DND-41 (cell line): ENCODE measurements at places on chromosomes 1 and 21.
A peak's percentile ranks its signal among the peaks of the same experiment; 100 is the strongest.

GRCh38 chr1:78005755-78006154 lies 1.0 kb downstream of the DNAJB4 start:
- no peak for DNase-seq

DNA sequence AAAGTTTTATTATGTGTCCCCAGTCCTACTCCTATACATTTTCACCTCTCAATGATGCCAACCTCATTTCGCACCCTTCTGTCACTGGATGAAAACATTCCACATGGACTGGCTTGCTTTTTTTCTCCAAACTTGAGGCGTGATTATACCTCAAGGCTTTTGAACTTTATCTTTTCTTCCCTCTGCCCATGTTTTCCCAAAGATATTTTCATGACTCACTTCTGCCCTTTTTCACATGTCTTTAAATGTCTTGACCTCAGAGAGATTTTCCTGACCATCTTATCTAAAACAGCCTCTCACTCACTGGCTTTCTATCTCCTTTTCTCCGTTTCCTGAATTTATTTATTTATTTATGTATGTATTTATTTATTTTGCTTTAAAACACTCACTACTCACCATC lies 659.0 kb downstream of the PTPRC start:
- no peak for DNase-seq

- DNase-seq, result no peak
Measured at GRCh38 chr1:118783095-118783758, 204.9 kb downstream of the TBX15 start.

- no peak for DNase-seq
Measured at GRCh38 chr21:30482130-30482529, 2.0 kb upstream of the KRTAP19-1 start.

DNA sequence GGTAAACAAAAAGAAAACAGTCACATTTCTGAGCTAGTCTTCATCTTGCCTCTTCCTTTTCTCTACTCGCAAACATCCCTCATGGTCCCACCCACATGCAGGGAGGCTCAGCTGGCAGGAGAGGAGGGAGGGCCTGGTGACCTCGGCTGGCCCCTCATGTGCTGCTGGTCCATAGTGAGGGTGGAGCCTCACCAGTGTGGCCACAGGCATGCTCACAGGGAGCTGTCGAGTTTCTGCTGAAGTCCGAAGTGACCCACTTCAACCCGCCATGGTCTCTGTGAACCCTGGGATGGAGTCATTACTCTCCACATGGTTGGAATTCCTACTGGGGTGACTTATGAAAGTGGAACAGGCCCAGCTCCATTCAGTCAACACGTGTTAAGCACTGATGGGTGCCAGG lies 253.4 kb downstream of the RHOU start:
- no peak for DNase-seq

DNA sequence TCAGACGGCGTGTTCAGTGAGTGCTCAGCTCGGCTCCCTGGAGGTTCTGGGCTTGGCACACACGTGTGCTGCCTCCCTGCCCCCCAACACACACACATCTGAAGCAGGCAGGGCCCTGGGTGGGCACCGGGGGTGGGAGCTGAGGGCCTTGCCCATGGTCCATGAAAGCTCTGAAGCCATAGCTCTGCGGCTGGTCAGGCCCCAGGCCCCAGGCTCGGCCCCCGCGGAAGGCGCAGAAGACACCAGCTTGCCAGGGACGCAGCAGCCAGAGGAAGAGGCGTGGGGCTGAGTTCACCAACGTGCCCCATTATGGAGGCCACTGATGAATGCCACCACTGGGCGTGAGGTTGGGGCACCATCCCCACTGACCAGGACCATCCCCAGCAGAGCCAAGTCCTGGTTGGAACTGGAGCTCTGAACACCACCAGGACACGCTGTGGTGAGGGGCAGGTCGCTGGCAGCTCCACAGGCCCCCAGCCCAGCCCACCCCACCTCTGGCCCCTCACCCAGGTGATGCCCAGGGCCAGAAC lies 4.2 kb downstream of the AURKAIP1 start:
- no peak for DNase-seq

DNA sequence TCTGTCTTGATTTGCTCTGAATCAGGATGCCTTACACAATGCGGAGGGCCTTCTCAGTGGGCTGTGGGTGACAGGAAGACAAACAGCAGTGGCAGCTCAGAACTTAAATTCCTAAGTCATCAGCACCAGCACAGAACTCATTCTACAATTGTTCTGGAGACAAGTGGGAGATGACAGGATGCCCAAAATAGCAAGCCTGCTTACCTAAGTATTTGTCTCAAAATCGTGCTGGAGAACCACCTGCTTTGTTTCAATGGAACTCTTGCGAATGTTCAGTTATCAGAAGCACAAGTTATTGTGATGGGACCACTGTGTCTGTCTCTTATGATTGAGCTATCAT lies 76.1 kb downstream of the VCAM1 start:
- DNase-seq, result no peak

DNA sequence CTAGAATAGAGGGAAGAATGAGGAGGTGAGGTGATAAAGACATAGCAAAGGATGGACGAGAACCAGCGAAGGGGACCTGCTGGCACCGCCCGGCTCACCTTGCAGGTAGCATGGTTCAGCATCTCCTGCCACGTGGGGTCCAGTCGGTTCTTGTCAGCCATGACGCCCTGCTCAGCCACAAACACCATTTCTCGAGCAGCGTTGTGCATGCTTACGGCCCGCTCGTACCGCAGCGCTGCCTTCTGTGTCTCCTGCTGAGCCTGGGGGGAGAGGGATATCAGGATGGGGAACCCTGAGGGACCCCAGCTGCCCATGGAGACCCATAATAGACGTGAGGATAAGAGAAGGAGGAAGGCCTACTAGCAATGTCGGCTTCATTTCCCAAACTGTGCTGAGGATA lies 11.4 kb downstream of the SH3BP5L start:
- no peak for DNase-seq

GRCh38 chr1:233019778-233020325 lies 69.4 kb downstream of the NTPCR start:
- no peak for DNase-seq

DNA sequence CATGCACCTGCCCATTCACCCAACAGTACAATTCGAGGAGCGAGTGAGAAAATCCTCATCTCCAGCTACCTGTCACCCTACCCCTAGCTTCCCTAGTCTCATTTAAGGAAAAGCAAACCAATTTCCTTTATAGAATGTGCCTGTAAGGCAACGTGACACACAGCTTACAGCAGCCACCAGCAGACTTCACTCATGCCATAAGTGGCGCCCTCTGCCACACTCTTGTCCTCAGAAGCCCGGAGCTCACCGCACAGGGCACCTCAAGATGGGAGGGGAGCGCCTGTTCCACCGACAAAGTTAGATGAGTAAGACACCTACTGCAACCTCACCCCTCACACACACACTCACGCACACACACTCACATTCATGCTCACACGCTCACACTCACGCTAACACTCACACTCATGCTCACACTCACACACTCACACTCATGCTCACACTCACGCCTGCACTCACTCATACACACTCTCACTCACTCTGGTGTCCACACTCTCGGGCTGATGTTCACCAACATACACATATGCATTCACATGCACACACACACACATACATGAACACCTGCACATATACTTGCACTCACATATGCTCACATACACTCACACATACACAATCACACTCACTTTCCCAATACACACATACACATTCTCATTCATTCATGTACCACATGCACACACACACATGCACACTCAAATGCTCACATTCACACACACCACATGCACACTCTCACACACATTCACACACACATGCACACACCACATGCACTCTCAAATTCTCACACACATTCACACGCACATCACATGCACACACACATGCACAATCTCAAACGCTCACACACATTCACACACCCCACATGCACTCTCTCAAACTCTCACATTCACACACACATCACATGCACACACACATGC lies 170.7 kb downstream of the PSMG1 start:
- peak; percentile 39 for DNase-seq

- no peak for DNase-seq
Measured at GRCh38 chr1:68313735-68314134, 81.4 kb upstream of the WLS start.

DNA sequence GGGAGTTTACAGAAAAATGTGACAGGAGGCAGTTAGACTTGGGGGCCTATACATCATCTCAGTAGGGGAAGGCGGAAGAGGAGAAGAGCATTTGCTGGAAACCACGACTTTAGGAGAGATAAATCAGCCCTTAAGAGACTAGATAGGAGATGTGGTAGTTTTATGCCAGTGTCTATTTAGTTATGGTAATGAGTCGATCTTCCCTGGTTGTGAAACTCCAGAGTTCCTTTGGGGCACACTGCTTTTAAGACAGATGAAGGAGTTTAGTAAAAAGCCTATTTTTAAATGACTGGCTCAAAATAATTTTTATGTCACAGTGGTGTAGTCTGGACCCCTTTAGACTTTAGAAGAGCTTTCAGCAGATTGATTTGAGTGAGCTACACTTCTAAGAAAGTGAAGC lies 7.8 kb downstream of the PGM1 start:
- DNase-seq, result no peak

GRCh38 chr1:90671741-90672140 lies 45.4 kb downstream of the BARHL2 start:
- DNase-seq, result no peak

DNA sequence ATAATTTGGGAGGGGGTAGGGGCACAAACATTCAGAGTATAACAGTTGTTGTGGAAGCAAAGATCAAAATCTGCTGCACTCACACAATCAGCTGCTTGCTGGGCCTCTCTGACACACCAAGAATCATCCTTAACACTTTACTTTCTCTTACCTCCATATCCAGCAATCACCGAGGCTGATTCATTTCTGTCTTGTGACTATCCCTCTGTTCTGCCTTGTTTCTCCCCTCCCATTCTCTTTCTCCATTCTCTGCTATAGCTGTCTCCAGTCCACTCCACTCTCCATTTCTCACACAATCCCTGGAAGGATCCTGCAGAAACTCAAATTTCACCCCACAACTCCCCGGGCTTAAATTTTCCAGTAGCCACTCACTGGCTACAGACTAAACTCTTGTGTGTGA lies 91.8 kb upstream of the NGF start:
- DNase-seq, result no peak

DNA sequence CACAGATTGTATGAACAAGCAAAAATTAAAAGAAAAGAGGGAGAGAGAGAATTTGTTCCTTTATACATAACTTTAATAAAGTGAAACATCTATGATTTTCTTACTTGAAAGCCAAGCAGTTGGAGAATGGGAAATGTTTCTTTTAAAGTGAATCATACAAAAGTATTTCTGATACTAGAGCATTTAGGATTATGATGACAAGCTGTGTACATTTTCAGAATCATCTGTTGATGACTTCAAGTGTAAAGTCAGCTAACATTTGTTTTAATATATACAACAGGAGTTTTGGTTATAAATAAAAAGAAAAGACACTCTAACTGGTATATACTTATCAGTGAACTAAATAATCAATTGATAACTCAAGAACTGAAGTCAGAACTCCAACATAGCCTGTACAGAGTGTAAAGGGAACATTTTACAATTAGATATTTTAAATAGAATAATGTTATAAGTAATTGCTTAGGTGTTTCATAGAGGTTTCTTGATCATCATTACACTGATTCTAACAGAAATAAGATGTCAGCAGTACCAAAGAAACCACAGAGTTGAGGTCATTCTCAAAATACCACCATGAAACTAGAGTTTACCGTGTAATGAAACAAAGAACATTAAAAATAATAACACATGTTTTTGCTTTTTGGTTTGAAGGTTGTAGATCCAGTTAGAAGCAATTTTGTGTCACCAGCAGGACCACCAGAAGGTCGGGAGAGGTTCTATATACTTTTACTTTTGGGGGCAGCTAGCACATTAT lies 103.4 kb downstream of the COL24A1 start:
- DNase-seq, result no peak

DNA sequence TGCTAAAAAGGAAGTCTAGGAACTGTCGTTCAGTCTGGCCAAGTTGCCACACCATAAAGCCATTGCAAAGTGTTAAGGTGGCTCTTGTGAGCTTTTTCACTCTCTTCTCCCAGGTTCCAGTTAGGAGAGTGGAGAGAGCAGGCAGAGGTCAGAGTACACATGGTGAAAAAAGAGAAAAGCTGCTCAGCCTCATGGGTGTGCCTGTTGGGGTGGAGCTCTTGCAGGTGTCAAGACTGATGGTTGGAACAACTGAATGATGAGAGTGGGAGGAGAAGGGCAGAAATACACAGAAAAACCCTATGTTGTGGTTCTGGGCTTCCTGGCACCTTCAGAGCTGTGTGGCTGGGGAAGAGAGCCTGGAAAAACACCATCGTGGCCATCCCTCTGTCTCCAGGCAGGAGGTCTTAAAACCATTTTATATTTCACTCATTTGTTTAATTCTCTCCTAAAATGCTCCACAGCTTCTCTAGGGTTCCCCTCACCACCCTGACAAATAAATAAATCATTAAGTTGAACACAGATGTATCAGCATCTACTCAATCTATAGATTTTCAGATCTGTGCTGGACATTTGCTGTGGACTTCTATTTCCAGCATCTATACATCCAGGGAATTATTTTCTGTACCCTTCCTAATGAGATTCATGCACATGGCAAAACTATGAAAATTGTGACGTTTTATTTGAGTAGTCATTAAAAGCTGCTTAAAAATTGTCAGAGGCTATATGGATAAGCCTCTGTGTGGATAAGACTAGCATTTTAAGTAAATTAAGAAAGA lies 17.5 kb downstream of the UBASH3A start:
- DNase-seq, result peak; percentile 85

GRCh38 chr1:17542645-17543044 lies 3.1 kb downstream of the ARHGEF10L start:
- DNase-seq, result no peak

DNA sequence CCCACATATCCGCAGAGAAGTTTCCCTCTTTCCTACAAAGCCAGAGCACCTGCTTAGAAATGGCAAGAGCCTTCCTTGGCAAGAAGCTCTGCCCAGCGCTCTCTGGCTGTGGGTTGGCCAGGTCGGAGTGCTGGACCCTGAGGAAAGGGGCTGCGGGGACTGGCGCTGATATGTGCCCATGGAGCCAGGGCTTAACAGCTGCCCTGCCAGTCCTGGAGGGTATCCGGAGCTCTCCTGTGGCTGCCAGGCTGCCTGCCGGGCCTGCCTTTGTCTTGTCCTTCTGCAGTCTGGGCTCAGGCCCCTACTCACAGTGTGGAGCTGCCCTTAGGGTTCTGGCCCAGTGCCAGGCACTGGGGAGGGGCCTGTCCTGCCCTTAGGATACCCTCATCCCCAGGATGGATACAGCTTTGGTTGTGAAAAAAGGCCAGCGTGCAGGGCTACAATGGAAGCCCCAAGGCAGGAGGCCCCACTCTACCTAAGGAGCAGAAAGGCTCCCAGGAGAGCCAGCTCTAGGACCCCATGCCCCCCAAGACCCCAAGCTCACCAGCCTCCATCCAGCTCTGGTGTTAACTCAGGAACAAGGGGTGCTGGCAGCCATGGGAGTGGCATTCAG lies 43.4 kb downstream of the KIAA1614 start:
- DNase-seq, result no peak

GRCh38 chr1:197269053-197269452 lies 1.0 kb downstream of the CRB1 start:
- no peak for DNase-seq

DNA sequence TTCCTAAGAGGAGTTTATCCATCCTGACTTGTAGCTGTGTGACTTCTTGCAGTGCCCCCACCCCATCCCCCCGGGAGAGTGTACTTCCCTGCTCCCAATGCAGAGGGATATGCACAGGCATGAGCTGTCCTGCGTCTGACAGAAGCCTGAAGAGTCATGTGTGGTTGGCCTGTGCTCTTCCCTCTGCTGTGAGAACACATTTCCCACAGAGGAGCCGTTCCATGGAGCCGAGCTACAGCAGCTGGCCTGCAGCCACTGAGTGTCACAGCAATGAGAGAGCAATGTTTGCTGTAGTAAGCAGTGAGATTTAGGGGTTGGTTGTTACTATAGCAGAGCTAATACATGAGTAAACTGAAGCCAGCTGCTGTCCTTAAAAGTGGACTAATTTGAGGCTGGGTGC lies 22.0 kb downstream of the PARS2 start:
- no peak for DNase-seq
